ENCODE measurements at places on chromosomes 7 and 10. TPM values are rescaled to one million over a fixed set of nuclear protein-coding genes. Genes with fewer than 3 reads are reported as not detected.

The PTF1A gene
- not detected for total RNA-seq

The ZNF239 gene
- total RNA-seq: 0.94 TPM

The SEC31B gene
- 1.6 TPM for total RNA-seq

The TET1 gene
- 0.69 TPM for total RNA-seq

The STEAP2 gene
- total RNA-seq: 0.32 TPM

The RHOBTB1 gene
- 62.1 TPM for total RNA-seq

The TMEM196 gene
- not detected for total RNA-seq

The MMD2 gene
- not detected for total RNA-seq

The SDK1 gene
- total RNA-seq: 0.94 TPM

The TUBAL3 gene
- 0.25 TPM for total RNA-seq

The ZNF107 gene
- 1.5 TPM for total RNA-seq

The MPP7 gene
- 10.6 TPM for total RNA-seq

The PTEN gene
- total RNA-seq: 64.8 TPM

The RBM17 gene
- 36.3 TPM for total RNA-seq

The GDF10 gene
- not detected for total RNA-seq

Measured in bladder microvascular endothelial cell (primary cell).